ENCODE measurements at places on chromosomes 3 and 15.

DNA sequence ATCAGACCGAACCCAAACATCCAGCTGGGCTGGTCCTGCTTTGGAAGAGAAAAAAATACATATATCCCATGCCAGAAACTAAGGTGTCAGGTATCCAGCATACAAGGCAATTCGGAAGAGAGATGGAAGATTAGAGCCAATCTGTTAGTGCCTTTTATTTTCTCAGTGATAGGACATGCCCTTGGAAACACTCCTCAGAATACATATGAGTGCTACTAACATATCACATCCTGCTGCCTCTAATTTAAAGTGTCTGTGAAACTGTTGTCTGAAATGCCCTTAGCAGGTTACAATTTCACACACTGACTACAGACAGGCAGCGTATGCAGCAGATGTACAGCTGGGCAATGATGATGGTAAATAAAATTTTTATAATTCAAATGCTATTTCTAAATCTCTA lies 78.9 kb downstream of the RBPMS2 start:
- no peak for DNase-seq

- DNase-seq = no peak
These were observed 217.9 kb upstream of the DCBLD2 start for GRCh38 chr3:99119385-99119784.

GRCh38 chr15:100623301-100623700 lies 20.9 kb downstream of the ASB7 start:
- no peak for DNase-seq

- no peak for DNase-seq
These were observed 128.0 kb upstream of the MRPL3 start for GRCh38 chr3:131630807-131631206.

DNA sequence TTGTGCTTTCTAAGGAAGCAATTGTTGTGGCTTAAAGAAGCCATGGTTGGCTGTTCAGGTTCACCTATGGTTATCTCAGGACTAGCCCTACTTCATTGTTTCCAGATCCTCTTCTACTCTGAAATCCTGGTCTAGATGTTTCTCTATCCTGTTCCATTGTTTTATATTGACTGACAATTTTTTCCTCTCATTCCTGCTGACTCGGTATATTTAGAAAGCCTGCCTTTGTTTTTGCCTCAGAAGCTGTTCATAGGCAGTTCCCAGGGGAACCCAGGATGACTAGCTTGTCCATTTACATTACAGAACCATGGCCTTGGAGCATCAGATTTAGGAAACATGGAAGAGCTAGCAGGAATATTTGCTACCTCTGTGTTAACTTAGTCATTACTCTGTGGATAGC lies 64.0 kb downstream of the SLC9C1 start:
- DNase-seq = no peak

DNA sequence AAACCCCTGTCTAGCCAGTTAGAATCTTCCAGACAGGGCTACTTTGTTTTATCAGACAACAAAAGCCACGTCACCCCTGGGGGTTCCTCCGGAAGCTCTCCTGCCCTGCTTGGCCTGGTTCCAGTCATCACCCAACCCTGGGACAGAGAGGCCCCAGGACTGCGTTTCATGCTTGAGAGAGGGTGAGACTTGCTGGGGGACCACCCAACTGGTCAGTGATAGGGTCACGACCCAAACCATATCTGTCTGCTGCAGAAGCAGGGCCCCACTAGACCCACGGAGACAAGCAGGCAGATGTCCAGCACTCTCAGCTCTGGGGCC lies 1.2 kb downstream of the NT5DC2 start:
- DNase-seq = peak; percentile 59

DNA sequence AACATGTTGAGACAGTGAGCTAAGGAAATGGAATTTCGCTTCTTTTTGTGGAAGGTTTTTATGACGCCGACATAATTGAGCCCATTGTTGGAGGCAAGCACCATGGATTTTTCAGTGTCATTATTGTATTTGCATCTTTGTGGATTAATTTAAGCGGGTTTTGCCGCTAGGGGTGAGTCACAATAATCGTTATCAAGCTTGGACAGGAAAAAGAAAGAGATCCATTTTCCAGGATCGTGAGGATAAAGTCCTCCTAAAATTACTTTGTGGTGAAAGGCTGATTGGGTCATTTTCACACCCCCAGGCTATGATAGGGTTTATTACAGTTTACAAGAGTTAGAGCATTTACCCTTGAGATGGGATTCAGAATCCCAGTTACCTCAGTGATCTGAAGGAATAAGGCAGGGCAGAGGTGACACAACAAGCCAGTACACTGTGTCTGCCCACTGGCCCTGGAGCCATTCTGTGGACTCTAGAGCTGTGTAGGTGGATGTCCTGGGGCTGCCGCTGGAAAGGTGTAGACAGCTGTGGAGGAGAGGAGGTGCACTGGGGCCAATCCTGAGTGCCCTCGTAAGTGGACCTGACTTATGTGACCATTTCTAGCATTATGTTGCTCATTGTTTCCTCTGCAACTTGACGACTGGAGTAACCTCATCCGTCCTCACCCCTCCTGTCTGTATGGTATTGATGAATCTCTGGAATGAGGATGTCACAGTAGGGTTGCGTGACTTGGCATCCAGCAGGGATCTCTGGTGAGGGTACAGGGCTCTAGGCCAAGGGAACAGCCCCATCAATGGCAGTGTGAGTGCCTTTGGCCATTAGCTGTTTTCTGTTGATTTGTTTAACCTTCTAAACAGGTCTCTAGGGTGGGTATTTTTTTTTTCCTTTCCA lies 370.1 kb downstream of the LRTM1 start:
- DNase-seq = no peak

DNA sequence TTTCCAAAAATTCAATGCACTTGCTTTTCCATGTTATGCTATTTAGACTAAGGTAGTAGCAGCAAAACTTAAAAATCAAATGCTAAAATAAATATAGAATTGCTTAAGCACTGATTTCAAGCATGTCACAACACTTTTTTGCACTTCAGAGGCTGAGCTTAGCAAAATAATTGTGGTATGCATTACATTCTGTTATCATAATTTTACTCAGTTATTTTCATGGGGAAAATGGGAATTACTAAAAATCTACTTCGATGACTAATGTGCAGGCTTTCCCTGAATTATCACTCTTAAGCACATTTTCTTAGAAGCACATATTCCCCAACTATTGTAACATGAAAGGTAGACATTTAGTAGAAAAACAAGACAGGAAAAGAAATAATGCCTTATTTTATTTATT lies 322.4 kb upstream of the CBLB start:
- DNase-seq = no peak

DNA sequence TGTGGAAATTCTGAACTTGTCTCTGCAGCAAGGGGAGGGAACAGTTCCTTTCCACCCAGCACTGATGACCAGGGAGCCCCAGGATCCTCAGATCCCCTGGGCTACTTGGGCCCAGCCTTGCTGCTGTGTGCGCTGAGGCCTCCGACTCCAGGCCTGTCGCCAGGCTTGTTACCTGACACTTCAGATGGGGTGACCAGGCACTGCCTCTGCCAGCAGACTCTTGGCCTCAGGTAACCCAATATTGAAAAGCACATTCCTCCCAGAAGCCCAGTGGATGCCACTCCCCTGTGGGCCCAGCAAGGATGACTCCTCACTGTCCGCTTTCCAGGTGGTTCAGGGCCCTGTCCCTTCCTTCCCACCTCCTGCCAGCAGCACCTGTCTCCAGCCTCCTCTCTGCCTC lies 3.5 kb upstream of the PLA2G4E start:
- no peak for DNase-seq

- DNase-seq = no peak
These were observed 842.8 kb upstream of the EPHA6 start for GRCh38 chr3:95971573-95971972.

- DNase-seq = no peak
These were observed 6.4 kb downstream of the CLN6 start for GRCh38 chr15:68223171-68223570.

DNA sequence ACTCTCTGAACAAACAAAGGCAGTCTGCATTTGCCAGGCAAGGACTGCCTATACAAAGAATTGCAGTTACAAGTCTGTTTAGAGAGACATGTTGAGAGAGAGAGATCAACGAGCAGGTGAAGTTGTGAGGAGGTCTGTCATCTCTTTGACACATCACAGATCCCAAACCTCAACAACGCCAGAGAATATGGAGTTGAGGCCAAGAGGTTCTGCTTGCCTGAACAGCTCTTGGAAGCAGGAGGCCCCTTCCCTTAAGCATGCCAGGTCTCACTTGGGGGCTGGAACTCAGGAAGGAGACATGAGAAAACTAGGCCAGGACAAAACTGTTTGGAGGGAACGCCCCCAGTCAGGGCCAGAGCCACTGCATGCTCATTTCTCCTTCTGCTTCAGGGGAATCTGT lies 22.3 kb upstream of the MUSTN1 start:
- DNase-seq = no peak

DNA sequence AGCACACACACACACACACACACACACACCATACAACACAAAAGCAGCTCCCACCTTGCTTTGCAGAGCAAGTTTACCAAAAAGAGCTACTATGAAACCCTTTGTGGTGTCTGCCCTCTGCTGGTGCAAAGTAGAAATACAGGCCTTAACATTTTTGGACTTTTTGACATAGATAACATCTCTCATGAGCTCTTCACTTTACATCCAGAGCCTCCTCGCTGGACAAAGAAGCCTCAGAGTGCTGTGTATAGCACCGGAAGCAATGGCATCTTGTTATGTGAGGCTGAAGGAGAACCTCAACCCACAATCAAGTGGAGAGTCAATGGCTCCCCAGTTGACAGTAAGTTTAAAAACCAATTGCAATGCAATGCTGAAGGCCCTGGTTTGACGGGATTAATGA lies 157.9 kb downstream of the CHL1 start:
- peak; percentile 22 for DNase-seq

DNA sequence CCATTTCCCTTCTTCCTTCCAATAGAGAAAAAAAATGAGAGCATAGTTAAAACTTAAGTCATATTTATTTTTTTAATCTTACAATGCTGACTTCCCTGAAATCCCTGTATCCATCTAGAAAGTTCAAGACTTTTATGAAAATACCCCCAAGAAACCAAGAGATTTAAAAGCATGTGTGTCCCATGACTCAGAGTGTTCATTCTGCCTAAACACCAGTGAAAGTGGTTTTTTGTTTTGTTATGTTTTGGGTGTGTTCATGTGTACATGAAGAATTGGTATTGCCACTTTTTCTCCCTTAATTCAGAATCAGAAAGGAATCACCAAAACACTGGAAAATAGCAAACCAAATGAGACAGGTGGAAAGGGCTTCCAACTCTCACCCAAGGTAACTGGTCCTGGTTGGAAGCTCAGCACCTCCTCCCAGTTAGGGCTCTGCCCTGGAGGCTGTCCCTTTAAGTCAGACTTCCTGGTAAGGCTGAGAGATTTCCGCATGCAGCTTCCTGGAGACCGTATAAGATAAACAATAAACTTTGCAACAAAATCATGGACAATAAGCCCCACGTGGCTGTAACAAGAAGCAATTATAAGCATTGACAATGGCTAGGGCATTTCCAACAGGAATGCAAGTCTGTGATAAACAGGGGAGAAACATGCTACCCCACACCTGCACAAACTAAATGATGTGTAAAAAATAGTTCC lies 121.9 kb upstream of the ARHGEF3 start:
- DNase-seq = no peak

GRCh38 chr3:184156522-184156955 lies 1.4 kb downstream of the DVL3 start:
- DNase-seq = no peak

GRCh38 chr3:103440539-103441203 lies 1005.9 kb downstream of the ZPLD1 start:
- DNase-seq = peak; percentile 3

DNA sequence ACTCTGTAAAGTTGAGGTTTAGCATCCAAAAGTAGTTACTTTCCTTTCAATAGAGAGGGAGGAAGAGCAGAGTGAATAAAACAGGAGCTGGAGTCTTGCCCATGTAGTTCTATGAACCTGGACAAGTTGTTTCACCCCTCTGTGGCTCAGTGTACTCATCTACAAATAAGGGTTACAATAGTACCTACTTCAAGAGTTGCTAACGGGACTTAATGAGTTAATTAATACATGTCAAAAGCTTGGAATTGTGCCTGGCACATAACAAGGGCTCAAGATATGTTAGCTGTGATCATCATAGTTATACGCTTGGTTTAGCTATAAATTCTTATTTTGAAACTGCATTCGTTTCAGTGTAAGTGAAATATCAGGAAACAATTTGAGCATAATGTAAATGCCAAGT lies 388.5 kb upstream of the THBS1 start:
- no peak for DNase-seq

- DNase-seq = no peak
These were observed 49.6 kb upstream of the DUT start for GRCh38 chr15:48281674-48282073.

GRCh38 chr3:129655291-129655700 lies 48.8 kb upstream of the PLXND1 start:
- no peak for DNase-seq

DNA sequence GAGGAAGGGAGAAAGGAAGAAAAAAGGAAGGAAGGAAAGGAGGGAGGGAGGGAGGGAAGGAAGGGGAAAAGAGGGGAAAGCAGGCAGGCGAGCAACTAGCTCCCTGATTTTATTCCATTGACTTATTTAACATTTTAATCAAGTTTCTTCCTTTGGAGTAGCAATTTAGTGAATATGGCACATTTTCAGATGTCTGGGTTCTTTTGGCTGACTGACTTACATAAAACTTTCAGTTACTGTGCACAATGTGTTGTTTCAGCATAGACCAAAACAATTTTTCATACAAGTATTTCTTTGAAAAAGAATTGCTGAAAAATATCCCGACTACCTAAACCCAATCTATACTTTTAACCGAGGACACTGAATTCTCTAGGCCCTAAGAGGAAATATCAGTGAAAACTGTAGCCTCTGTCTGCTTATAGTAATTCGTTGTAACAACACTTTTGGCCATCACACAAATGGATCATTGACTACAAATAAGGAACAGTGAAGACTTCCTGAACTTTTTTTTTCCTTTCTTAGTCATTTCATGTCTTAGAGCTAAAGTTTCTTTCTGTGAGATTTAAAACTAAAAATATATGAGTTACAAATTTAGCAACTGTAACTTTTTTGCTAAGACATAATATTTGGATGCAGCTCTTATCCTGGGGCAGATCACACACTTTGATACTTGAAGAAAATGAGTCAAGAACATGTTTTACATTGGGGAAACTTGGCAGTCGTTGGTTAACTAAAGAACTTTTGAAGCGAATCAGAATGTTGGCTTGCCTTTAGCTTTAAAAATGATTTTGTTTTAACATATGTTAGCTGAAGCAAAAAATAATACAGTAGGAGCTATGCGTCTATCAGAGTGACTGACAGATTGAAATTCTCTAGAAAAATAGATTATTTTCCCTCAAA lies 79.6 kb downstream of the SOX2 start:
- DNase-seq = no peak

DNA sequence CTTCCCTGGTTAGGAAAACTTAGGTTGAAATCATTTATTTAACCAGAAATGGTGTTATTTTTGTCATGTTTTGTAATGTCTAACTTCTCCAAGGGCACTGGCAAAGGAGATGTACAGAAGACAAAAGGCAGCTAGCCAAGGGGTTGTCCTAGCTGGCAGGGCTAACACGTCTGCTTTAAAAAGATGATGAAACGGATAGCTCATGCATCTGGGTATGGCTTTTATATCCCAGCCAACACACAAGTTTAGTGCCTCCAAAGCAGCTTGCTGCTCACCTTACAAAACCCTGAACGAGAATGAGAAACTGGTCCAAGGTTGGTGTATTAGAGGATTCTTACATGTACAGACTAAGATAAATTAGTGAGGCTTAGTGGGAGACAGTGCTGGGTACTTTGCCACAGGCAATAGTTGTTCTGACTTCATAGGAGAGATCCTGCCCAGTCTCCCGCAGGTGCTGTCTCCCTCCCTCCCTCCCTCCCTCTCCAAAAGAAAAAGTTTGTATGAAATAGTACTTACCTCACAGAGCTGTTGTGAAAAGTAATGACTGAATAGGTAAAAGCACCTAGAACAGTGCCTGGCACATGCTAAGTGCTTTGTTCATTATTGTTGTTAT lies 47.8 kb downstream of the KCNMB2 start:
- DNase-seq = no peak
